ENCODE measurements at places on chromosomes 11 and 22.

- no peak for DNase-seq
Measured at GRCh38 chr11:36164506-36165250, 124.5 kb downstream of the COMMD9 start.

- no peak for DNase-seq
Measured at GRCh38 chr11:96329855-96330510, 13.0 kb downstream of the MAML2 start.

DNA sequence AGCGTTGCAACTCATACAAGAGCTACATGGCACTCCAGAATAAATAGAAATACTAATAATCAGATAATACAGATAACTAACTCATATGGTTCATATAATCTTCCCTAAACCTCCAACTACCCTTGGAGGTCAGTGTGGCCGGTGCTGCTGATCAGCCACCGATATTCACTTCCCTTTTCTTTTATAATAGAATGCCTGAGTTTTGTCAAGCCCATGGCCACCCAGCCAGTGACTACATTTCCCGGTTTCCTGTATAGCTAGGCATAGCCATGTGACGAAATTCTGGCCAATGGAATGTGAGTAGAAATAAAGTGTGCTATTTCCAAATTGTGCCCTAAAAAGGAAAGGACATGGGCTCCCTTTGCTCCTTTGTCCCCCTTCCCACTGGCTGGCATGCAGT, 5.9 kb upstream of the CAT start:
- peak; percentile 62 for DNase-seq

DNA sequence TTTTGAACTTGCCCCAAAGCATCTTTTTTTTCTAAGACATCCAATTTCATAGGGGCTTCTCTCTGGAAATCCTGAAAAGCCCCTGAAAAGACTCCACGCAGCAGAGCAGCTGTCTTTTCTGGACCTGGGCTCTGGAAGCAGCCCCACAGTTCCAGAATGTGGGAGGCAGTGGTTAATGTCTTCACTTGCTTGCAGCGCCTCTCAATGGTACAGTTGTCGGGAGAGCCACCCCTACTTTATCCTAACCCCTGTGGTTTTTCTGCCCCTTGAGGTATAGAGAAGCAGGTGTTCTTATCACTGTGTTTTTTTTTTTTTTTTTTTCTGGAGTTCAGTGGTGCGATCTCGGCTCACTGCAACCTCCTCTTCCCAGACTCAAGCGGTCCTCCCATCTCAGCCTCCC, 83.4 kb upstream of the SORL1-AS1 start:
- DNase-seq: no peak

- DNase-seq: peak; percentile 89
Measured at GRCh38 chr11:35006389-35007128, 90.1 kb downstream of the PDHX start.

DNA sequence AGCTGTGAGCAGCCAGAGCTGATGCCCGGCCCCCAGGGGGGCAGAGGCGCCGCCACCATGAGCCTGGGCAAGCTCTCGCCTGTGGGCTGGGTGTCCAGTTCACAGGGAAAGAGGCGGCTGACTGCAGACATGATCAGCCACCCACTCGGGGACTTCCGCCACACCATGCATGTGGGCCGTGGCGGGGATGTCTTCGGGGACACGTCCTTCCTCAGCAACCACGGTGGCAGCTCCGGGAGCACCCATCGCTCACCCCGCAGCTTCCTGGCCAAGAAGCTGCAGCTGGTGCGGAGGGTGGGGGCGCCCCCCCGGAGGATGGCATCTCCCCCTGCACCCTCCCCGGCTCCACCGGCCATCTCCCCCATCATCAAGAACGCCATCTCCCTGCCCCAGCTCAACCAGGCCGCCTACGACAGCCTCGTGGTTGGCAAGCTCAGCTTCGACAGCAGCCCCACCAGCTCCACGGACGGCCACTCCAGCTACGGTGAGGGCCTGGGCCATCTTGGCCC, 6.1 kb downstream of the CDC42EP1 start:
- peak; percentile 94 for DNase-seq

GRCh38 chr11:129023968-129024676, 81.5 kb upstream of the TP53AIP1 start:
- no peak for DNase-seq

GRCh38 chr22:44338906-44339305, 26.2 kb upstream of the SHISAL1 start:
- DNase-seq: no peak

DNA sequence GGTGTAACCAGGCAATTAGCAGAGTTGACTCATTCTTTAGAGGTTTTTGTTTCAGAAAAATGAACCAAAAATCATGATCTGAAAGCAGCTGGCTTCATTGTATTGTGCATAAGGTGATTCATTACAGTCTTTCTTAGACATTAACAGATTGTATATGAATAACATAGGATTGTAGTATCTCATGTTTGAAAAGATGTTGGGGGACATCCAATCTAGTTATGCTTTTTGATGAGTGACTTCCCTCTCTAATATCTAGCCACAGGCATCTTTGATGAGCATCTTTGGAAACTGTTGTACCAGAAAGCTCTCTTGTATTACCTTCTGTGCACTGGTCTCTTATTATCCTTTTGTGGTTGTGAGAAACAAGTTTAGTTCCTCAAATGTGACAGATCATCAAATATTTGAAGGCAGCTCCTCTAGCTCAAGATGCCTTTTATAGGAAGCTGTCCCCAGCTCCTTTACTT, 8.3 kb downstream of the GRK3 start:
- DNase-seq: no peak

- peak; percentile 51 for DNase-seq
Measured at GRCh38 chr22:29860006-29860766, 22.1 kb upstream of the ASCC2 start.

GRCh38 chr11:44537679-44538078, 27.8 kb upstream of the CD82 start:
- no peak for DNase-seq

All from suppressor macrophage treated with lipopolysaccharide for 1 hour (primary cell).